ENCODE measurements at places on chromosomes 11 and 22.

GRCh38 chr11:110219006-110219785, 77.2 kb downstream of the RDX start:
- no peak for DNase-seq

- DNase-seq, result no peak
Observed at GRCh38 chr11:67504950-67505581, at the start of gene PITPNM1. Gene PITPNM1 (minus strand): TSS chr11:67505363. CDS start chr11:67504180, 1,183 bp downstream.

- DNase-seq, result no peak
Observed at GRCh38 chr22:26489447-26490036, 5.9 kb downstream of the SRRD start.

DNA sequence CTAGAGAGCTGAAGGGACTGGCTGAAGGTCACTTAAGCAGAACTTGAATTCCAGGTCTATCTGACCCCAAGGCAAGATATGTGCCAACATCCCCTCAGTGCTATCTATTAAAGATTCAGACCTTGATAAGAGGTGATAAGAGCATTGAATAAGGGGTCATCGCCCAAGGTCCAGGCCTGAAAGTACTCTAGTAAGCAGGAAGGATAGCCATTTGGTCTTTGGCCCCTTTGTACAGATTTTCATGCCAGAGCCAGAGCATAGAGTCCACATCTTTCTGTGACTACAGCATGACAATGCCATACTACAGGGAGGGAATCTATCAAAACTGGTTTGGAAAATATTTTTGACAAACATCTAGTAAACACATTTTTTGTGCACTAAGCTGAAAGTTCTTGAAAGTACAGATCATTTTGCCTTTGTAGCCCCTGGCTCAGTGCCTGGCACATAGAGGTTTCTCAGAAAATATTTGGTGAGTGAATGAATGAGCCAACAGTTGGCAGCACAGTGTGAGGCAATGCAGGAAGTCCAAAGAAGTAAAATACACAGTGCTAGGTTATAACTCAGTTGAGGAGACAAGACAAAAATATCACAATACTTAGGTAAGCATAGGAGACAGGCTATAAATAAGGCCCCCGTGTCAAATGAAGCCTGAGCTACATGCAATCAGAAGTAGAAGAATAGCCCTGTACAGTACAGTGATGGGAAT, 15.1 kb upstream of the RRAS2 start:
- no peak for DNase-seq

GRCh38 chr11:47394050-47394321, 14.4 kb upstream of the SLC39A13 start:
- DNase-seq, result no peak

- DNase-seq, result no peak
Observed at GRCh38 chr11:2843551-2843950, 42.0 kb downstream of the CDKN1C start.

DNA sequence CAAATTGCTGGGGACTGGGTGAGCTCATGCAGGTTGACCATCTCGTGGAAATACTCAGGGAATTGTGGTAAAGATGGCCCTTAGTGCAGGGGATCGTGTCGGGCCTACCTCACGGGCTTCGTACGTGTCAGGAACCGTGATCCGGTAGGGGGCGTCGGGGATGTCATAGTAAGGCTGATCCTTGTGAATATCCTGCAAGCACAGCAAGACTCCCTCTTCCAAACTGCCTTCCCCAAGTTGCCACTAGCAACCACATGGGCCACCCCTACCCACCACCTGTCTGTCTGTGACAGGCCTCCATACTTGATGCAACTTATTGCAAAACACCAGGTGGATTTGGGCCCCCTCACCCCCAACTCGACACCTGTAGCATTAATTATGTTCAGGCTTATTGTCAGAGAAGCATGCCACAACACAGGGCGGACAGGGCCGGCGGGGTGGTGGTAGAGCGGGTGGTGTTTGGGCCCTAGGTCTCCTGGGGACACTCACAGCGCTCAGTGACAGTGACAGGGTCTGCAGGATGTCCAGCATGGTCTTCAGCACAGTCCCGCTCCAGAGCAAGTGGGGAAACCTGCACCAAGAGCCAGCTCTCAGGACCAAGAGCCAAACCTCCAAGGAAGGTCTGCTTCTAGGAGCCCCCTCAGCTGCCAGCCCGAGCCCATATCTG, 22.6 kb upstream of the SERPIND1 start:
- no peak for DNase-seq

DNA sequence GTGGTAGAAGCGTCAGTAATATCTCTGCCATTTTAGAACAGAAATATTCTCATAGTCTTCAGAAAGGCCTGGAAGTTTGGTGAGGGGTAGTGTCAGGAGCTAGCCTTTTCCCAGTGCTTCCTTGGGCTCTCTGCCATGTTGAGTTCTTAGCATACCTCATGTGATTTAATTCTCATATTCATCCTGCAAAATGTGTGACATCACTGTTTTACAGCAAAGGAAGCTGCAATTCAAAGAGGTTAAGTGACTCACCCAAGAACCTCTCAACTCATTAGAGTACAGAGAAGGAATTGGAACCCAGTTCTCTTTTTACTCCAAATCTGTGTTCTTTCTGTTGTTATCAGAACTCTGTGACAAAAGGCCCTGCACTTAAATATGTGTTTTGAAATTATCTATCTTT, 72.1 kb downstream of the RNF169 start:
- no peak for DNase-seq

- DNase-seq, result no peak
Observed at GRCh38 chr22:32822179-32822877, 20.8 kb downstream of the TIMP3 start.

DNA sequence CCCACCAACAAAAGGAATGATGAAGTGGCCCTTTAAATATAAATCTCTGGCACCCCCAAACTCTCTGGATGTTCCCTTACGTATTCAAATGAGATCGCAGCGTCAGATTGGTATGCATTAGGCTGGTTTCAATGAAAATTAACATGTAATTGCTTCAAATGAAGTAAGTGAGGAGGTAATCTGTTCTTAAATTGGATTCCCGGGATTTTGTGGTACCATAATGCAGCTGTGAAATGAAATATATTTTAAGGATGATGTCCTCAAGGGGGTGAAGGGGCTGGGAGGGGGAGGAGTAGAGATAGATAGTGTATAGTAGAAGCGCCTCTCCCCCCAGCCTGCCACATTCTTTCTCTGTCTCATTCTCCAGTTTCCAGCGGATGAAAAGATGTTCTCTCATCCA, 748.2 kb downstream of the NTM start:
- DNase-seq, result no peak

- no peak for DNase-seq
Observed at GRCh38 chr11:117733316-117733715, 63.7 kb downstream of the DSCAML1 start.

DNA sequence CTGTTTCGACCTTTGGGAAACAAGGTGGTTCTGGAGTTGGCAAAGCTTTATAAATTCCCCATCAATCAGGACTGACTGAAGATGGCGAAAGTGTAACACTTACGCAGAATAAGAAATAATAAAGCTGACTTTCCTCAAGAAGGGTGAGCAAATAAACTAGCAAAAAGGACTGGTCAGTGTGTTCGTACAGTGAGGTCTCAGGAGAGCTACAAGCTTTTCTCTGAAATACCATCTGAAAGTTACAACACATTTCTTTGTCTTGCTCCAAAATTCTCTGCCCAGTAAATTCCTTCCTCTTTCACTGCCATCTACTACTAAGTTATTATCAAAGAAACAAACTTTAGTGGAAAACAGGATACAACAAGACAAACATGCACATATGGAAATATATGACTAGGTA, 13.4 kb downstream of the PITPNB start:
- no peak for DNase-seq

- DNase-seq, result no peak
Observed at GRCh38 chr22:23223569-23224317, 43.4 kb downstream of the BCR start.

DNA sequence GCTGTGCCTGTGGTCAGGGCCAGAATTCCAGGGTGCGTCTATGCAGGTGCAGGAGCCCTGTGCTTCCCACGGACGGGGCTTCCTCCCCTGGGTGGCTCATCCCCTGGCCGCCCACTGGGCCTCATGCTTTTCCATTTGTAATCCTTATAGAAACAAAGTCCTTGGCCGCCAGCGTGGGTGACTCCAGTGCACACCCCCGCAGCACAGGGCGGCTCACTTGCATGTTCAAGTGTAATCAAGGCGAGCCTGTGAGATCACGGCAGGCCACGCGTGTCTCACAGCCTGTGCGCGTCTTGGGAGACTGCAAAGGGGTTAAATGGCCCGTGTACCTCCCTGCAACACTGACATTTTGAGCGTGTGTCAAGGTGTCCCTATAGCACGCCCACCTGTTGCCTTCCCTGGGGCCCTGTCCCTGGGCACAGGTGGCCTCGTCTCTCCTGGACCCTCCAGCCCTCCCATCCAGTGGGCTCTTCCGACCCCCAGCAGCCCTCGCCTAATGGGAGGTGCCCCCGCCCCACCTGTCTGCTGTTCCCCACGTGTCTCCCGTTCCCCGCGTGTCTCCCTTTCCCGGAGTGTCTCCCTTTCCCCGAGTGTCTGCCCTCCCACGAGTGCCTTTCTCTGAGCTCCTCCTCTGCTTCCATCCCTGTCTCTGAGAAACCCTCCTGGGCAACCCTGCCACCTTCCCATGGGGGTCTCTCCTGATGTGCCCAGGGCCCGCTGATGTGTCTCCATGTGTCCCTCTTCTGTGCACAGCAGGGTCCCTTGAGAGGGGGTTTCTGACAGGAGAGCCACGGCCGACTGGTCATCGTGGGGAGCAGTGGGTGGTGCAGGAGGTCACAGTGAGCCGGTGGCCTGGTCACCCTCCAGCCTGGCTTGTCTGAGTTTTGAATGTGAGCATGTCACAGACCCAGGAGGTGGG, 1215.3 kb downstream of the BRD1 start:
- no peak for DNase-seq

DNA sequence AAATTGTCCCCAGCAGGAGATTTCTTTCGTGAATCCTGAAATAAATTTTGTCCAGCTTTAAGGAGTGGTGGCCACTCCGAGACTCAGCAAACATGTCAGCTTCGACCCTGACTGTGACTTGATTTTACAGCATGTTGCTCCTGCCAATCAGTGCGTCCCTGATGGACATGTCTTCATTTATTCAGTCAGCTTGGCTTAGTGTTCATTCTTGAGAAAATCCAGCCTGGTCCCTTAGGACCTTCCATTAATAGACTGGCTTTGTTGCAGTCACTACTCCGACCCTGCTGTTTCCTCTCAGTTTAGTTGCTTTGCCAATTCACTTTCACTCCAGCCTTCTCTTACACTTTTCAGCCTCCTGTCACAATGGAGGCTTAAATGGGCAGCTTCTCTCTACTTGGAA, 30.5 kb downstream of the TMPRSS5 start:
- no peak for DNase-seq

- DNase-seq, result no peak
Observed at GRCh38 chr22:23608583-23608982, 23.5 kb downstream of the DRICH1 start.

GRCh38 chr11:26946257-26946716, 47.6 kb upstream of the FIBIN start:
- DNase-seq, result no peak

DNA sequence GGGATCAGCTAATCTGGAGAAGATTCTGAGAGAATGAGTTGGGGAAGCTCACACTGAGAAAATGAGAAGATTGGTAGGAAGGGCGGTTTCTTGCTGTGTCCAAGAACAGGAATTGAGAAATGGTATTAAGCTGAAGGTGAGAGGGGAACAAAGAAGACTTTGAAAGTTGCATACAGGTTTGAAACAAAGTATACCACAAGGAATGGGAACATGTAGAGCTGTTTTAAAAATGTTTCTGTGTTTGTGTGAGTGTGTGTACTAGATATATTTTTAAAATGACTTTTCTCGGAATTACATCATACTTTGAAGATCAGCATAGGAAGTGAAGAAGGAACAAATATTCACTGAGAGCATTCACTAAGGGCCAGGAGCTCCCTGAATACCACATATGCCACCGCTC, 24.4 kb upstream of the IZUMO1R start:
- DNase-seq, result no peak

- no peak for DNase-seq
Observed at GRCh38 chr22:48104102-48104738, 1341.8 kb downstream of the TBC1D22A start.

DNA sequence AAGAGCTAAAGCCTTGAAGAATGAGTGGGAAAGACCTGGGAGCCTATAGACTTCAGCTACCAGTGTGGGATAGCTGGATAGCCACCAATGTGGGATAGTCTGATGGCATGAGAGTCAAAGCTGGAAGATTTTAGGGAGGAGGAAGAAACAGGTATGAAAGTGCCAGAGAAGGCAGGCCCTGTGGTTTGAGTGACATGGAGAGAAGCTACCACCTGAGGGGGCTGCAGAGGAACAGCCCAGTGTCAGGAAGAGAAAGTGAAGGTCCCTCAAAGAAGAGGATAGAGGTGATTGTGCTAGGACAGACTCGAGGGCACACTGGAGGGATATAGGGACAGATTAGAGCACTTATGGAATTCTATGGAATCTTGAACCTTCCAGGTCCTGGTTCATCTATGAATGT, 23.1 kb upstream of the PAX6 start:
- no peak for DNase-seq

GRCh38 chr11:44608991-44609782, 43.7 kb downstream of the CD82 start:
- no peak for DNase-seq

DNA sequence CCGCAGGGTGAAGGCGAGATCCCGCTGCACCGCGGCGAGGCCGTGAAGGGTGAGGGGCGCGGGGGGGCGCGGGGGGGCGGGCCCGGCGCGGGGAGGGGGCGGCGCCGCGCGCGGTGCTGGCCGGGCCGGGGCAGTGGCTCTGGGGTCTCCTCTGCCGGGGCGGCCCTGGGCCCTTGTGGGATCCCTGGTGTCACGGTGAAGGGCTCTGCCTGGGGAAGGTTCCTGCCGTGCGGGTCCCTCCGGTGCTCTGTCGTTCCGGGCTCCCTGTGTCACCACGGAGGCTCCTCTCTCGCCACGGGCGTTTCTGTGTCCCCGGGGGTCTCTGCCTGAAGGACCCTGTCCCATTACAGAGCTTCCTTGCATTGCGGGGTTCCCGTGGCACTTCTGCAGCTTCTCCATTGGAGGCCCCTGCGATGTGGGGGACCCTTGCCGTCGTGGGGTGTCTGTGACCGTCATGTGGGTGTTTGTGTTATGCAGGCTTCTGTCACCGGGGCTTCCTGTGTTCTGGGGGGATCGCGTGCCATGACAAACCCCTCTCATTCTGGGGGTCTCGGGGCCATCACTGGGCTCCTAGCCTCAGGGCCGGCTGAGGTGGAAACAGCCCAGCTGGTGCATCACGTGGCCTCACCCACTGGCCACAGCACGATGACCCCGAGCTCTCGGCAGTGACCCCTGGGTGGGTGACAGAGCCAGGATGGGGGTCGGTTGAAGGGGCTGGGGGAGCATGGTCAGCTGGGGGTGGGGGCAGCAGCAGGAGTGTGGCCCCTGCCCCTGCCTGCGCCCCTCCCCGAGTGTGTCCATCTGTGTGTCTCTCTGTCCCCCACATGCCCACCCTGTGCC, 25.3 kb downstream of the SHANK3 start:
- DNase-seq, result no peak

DNA sequence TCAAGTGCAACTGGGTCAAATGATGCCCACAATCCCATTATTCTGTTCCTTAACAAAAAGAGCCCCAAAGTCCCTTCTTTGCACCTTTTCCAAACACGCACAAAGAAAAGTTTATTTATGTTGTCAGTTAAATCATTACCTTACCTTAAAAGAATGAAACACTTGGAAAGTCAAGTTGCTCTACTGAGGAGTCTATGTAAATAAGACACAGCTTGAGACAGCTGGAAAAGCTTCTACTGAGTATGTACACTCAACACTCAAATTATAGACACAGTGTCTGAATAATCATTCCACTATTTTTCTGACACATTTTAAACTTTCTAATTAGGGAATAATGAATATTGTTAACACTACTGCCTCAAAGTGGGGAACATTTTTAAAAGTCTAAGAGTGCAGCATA, 21.6 kb upstream of the PHLDA2 start:
- DNase-seq, result no peak
